Fibroblast of skin of abdomen (primary cell): ENCODE measurements at places on chromosomes 4 and X.

- DNase-seq = no peak
Measured at GRCh38 chr4:121041307-121042090, 30.8 kb downstream of the NDNF start.

- DNase-seq = no peak
Measured at GRCh38 chr4:67928546-67928945, 34.7 kb downstream of the TMPRSS11A start.

GRCh38 chr4:1031956-1032795 lies 20.8 kb downstream of the FGFRL1 start:
- DNase-seq = no peak

DNA sequence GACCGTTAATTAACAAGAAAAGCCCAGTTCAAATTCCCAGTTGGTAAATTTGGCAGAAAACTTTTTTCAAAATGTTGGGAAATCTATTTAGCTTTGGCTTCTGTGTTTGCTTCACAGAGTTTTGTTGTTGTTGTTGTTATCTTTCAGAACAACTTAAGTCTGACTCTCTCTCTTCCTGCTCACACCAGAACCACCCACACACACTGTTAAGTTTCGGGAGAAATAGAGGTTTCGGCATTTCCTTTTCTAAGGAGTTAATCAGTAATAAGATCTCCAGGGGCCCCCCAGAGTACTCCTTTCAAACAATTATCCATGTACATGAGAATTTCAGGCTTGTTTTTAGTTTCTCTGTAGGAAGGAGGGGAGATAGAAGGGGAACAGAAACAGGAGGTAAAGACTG lies 106.2 kb upstream of the PTCHD1 start:
- DNase-seq = no peak

DNA sequence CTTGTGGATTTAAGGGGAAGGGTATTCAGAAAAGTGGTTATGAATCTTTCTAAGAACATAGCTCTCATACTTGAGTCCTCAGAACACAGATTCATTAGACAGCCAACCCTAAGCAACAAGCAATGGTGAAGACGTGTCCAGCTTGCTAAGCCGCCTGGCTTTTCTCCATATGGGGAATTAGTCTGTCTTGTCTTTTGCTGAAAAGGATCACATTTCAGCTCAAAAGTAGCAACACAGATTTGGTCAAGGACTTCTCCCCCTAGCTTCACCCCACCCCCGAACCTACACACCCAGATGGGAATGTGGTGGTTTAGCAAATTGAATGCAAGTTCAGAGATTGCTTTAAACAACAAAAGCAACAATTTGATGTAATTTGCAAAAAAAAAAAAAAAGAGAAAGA lies 103.3 kb upstream of the RASGEF1B start:
- no peak for DNase-seq

DNA sequence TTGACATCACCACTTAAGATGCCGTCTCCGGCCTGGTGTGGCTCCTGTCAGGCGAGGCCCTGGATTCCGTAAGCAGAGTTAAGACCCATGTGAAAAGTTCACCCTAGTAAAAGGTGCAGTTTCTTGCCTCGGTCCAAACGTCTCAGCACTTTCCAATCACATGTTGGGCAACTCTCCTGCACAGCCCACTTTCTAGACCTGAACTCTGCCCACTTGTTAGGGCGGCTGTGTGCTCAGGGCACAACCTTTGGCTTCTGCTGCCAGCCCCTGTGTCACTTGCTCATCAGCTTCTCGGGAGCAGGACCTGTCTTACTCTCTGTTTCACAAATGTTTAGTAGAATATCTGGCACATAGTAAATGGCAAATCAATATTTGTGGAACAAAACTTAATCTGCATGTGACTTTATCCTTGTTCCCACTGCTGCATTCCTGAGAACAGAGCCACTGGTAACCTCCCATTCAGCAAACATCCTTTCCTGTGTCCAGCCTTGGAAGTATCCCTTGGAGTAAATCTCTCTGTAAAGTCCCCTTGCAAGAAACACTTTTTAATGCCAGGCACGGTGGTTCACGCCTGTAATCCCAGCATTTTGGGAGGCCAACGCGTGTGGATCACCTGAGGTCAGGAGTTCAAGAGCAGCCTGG lies 38.7 kb upstream of the SH3RF1 start:
- no peak for DNase-seq

- DNase-seq = no peak
Measured at GRCh38 chrX:136647677-136648360, at the start of gene CD40LG. TSS of gene CD40LG (plus strand) at chrX:136648158. CDS start at chrX:136648249, 91 bp downstream.

- DNase-seq = peak; percentile 52
Measured at GRCh38 chrX:8971116-8971515, 62.8 kb downstream of the FAM9B start.

- DNase-seq = no peak
Measured at GRCh38 chrX:13650318-13650717, 2.6 kb upstream of the TCEANC start.

DNA sequence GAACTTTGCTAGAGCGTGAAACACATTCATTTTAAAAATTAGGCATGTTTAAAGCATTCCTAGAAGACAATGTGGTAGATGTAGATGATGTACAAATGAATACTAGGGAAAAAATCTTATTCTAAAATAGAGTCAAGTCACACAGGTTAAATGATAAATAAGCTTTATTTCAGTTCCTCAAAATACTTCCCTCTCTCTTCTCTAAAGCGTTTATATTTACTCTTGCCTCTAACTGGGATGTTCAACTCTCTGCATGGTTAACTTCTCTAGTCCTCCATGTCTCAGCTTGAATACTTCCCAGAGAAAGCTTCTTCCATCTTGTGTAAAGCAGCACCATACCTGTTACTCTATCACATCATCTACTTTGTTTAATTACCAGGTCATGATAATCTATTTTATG lies 30.9 kb upstream of the GLRA3 start:
- no peak for DNase-seq

DNA sequence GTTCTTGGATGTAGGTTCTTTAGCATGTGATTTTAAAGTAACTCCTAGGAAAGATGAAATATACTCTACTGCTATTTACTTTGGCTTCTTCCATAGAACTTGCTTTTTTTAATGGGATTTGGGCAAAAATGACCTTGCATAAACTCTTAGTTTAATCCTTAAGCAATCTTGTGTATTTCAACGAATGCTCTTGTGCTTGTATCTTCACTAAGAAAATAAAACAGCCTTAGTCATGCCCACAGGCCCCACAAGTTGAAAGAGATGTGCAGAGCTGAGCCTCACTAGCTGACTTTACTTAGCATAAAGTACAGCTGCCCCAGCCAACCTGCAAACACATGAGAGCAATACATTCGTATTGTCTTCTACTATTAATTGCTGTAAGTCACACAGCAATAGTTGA lies 1609.2 kb downstream of the STIM2 start:
- DNase-seq = no peak

- no peak for DNase-seq
Measured at GRCh38 chrX:147900349-147900748, 11.4 kb upstream of the FMR1 start.

GRCh38 chr4:15674046-15674445 lies 7.6 kb upstream of the FAM200B start:
- no peak for DNase-seq

- DNase-seq = no peak
Measured at GRCh38 chrX:153498453-153498852, 3.7 kb downstream of the BGN start.

DNA sequence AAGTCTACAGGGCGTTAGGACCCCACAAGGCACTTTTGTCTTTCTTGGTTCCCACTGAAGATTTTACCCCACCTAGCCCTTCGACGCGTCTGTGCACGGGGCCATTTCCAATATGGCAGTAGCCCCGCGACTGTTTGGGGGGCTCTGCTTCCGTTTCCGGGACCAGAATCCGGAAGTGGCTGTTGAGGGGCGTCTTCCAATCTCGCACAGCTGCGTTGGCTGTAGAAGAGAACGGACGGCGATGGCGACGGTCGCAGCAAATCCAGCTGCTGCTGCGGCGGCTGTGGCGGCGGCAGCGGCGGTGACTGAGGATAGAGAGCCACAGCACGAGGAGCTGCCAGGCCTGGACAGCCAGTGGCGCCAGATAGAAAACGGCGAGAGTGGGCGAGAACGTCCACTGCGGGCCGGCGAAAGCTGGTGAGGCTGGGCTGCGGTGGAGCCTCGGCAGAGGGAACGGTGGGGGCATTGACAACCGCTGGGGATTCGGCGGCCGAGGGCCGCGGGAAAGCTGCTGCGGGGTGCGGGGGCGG lies at the start of gene USP11:
Gene USP11, plus strand, starts transcription at position 207 of the 530 bp plus-strand sequence. Its CDS starts 35 bp downstream, at position 242.
- DNase-seq = peak; percentile 69

GRCh38 chrX:71545364-71545763 lies 12.5 kb downstream of the OGT start:
- DNase-seq = no peak

GRCh38 chrX:47168495-47169073 lies 23.6 kb downstream of the RBM10 start:
- DNase-seq = no peak

GRCh38 chr4:167906851-167907250 lies 185.5 kb upstream of the ANXA10 start:
- no peak for DNase-seq

DNA sequence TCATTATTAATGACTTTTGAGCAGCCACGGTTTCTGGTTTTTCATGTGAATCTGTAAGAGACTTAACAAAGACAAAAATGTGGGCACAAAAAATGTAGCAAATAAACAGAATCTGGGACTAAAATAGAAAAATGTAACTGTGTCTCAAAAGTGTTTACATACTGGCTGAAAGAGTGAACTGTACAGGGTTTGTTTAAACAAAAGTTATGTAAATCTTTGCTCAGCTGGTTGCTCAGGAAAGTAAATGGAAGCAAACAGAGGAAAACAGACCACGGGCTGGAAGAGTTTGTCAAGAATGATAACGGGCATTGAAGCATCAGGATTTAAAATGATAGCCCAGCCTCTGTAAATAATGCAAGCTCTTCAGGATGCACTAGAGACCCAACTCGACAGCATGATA lies 921.8 kb upstream of the FTHL17 start:
- no peak for DNase-seq

DNA sequence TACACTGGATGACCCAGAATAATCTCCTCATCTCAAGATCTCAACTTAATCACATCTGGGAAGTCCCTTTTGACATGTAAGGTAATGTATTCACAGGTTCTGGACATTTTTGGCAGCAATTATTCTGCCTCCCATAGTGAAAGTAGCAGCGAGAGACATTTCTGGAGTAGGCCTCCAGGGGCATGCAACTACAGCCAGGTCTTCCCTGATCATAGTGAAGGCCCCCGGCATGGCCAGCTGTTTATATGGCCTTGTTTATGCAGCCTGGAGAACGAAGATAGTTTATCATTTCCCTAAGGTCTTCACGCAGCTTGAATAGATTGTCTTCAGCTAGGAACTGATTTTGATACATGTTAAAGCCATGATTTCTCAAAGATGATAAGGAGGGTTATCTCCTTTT lies 139.9 kb downstream of the RNF150 start:
- DNase-seq = no peak

DNA sequence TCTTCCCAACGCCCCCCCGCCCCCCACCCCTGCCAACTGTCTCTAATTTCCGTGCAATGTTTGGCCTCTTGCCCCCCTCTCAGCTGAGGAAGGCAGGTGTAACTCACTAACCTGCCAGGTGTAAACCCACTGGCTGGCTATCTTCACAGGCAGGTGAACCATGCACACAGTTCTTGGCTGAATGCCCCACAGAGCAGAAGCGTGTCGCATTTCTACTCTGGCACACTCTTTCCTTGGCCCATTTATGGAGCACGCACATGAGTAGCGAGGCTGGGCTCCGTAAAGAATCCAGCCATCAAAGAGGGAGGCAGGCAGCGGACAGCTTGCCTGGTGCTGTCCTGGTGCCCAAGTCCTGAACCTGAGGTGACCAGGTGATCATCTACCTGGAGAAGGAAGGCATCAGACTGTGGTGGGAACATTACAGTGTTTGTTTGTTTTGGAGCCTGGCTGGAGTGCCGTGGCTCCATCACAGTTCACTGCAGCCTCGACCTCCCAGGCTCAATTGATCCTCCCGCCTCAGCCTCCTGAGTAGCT lies 39.2 kb upstream of the CRMP1 start:
- no peak for DNase-seq

DNA sequence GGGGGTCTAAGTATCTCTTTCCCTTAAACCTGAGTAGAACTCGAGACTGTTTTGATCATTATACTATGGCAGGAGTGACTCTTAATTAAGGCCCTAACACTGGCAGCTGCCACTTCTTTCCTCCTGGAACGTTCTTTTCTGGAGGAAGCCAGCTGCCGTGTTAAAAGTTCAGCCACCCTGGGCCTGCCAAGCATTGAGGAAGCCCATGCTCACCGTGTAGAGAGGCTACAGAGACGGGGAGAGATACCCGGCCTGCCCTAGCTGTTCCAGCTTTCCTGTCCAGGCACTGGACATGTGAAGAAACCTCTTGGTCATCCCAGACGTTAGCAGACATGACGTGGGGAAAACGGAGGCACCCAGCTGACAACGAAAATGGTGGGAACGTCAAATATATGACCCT lies 274.1 kb downstream of the ARHGAP10 start:
- DNase-seq = no peak

DNA sequence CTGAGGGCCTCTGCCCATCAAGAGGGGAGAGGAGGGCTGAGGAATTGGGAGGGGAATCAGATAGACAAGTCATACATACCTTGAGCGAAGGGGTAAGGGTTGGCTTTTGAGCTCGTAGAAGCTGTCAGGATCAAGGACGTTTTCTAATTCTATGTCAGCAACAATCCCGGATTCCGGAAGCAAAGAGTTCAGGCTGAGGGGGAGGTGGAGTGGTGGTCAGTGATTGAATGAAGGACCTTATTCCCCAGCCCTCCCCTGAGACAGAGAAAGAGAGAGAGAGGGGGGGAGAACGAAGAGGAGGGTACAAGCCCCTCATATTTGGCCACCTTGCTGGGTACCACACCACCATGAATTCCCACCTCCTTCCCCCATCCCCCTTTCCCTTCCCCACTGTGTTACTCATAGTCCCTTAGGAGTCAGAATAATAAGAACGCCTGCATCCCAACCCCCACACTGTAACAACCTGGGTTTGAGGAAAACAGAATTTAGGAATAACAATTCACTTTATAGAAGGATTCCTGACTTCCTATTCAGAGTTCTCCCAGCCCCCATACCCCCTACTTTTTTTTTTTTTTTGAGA lies 2.7 kb downstream of the TFE3 start:
- DNase-seq = peak; percentile 52

DNA sequence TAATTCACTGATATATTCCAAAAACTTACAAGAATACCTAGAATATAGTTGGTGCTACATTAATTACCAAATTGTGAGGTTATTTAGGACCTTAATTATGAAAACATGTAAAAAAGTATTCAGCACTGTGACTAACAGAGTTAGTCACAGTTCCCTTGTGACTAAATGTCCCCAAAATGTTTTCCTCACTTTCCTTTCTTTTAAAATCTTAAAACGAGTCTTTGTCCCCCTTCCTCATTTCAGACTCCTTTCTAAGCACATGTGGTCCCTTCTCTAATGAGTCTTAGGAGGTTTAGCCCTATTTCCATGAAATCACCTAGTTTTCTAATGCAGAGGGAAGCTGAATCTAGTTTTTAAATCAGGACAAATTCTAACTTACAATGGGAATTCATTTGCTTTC lies 175.0 kb downstream of the PPP3CA start:
- no peak for DNase-seq
